Stimulated activated CD4-positive, alpha-beta T cell treated with anti-CD3 and anti-CD28 coated beads, TNF-alpha, amount 100 ng/mL, for 24 hours (primary cell): ENCODE measurements at places on chromosomes 2 and 18.

DNA sequence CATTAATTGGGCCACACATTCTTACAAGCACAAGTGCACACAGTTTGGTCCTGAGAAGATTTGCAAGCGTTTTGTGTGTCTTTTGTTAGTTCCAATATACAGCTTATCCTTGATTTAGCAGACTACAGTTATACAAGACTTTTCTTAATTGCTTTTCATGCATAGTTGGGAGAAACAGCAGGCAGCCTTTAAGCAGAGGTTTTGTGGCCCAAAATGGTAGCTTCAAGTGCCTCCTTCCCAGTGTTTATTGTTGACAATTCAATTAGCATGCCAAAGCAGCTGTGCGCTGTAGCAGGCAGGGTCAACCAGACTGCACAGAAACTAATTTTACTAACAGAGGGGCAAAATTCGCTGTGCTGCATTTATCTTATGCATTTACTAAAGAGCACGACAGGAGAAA, 47.5 kb downstream of the FRZB start:
- DNase-seq: no peak

DNA sequence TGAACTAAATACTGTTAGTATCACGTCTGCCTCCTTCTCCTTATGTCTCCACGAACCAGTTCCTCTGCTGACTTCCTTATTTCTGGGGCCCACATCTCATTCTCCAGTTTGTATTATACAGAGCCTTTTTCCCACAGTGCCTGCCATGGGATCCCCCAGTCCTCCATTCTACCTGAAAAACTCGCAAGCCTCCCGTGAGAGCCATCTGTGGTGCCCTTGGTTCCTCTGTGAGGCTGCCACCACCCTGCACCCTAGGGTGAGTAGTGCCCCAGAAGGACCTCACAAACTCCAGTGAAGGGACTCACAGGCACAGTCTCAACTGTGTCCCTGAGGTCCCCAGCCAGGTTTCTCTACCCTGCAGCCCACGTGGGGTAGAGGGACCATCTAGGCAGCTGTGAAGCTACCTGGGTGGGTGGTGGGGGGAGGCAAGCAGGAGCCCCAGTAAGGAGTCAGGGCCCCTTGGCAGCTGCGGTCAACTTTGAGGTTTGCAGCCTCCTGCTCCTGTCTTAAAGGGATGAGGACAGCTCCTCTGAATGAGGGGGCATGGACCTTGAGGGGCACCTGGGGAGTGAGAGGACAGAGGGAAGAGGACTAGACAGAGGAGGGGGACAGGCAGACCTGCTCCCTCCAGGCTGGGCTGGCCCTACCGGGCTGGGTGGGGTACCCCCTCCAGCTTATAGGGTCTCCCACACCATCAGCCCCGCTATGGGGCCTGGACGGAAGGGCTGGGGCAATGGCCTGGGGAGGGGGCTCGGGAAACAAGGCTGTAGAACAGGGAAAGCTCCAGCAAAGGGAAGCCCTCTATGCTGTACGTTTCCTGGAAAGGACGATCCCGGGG, 1.0 kb downstream of the PSTPIP2 start:
- no peak for DNase-seq

- no peak for DNase-seq
These were observed 352.0 kb downstream of the IRS1 start for GRCh38 chr2:226447338-226448300.

- no peak for DNase-seq
These were observed 503 bp downstream of the ANXA4 start for GRCh38 chr2:69742322-69742952.

DNA sequence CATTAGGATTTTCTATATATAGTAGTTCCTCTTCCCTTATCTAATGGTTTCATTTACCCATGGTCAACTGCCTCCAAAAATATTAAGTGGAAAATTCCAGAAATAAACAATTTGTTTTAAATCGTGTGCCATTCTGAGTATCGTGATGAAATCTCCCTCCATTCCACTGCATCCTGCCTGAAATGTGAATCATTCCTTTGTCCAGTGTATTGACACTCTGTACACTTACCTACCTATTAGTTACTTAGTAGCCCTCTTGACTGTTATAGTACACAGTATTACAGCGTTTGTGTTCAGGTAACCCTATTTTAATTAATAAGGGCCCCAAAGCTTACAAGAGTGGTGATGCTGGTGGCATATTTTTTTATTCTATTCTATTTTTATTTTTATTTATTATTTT, 26.2 kb downstream of the TAF4B start:
- no peak for DNase-seq

DNA sequence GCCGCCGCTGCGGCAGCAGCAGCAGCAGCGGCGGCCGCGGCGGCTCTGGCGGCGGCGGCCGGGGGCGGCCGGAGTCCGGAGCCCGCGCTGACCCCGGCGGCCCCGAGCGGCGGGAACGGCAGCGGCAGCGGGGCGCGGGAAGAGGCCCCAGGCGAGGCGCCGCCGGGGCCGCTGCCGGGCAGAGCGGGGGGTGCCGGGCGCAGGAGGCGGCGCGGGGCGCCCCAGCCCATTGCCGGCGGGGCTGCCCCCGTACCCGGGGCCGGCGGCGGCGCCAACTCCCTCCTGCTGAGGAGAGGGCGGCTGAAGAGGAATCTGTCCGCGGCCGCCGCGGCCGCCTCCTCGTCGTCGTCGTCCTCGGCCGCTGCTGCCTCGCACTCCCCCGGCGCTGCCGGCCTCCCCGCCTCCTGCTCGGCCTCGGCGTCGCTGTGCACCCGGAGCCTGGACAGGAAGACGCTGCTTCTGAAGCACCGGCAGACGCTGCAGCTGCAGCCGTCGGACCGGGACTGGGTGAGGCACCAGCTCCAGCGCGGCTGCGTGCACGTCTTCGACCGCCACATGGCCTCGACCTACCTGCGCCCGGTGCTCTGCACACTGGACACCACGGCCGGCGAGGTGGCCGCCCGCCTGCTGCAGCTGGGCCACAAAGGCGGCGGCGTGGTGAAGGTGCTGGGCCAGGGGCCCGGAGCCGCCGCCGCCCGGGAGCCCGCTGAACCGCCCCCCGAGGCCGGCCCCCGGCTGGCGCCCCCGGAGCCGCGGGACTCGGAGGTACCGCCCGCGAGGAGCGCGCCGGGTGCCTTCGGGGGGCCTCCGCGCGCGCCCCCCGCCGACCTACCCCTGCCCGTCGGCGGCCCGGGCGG, 646 bp downstream of the PHLPP1 start:
- DNase-seq: no peak

GRCh38 chr2:195543063-195543462, 114.0 kb upstream of the SLC39A10 start:
- no peak for DNase-seq

DNA sequence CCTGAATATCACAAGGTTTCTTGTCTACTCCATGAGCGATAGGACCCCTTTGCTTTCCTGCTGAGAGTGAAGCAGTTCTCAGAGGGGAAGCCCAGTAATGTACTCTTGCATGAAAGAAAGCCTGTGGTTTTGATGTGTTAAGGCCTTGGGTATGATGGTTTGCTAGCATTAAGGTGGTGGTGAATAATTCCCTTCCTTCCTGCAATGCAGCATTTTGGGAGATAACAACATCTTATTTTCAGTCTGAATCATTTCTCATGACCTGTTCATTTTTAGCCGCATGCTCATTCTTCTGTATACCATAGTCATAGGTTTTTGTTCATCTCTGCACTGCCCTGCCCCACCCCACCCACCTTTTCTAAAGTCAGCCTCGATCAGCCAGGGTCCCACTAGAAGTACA, 66.2 kb downstream of the HNMT start:
- DNase-seq: no peak

GRCh38 chr2:156456616-156457015, 20.4 kb downstream of the GPD2 start:
- no peak for DNase-seq

GRCh38 chr2:214547931-214548330, 137.1 kb downstream of the VWC2L start:
- DNase-seq: no peak

GRCh38 chr2:84904717-84905174, 710 bp upstream of the TMSB10 start:
- DNase-seq: no peak

GRCh38 chr18:45282101-45282812, 333.0 kb upstream of the SLC14A2 start:
- no peak for DNase-seq

GRCh38 chr18:58579561-58580047, 49.3 kb downstream of the ALPK2 start:
- DNase-seq: no peak

DNA sequence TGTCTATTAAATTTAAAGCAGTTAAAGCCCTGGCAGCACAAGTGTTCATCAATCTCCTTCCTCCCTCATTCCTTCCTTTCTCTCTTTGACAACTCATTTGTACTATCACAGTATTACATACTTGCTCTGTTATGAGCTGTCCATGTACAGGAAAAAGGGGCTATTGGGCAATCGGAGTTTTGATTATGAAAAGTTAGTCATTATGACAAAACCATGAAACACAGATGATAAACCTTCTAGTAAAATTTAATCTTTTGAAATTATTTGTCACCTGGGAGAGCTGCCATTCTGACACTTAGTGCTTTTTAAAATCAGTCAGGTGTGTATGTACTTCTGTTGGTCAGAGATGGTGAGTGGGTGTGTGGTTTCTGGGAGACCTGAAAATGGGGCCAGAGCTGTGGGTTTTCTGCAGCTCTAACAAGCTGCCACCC, 39.4 kb downstream of the MAP4K4 start:
- DNase-seq: peak; percentile 37

DNA sequence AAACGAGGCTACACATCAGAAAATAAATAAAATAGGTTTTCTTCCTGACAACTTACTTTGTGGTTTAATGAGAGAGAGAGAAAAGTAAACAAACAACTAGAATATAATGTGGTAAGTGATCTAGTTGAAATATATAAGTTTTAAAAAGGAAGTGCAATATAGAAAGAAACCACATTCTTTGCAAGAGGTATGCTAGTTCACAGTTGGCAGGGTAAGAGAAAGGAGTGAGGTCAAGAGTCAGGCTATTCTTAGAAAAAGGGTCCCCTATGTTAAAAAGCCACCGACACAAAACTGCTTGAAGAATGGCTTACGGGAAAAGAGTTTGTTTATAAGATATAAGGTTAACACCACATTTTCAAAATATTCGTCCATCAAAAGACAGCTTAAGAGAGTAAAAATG, 462.1 kb downstream of the ERBB4 start:
- DNase-seq: no peak

DNA sequence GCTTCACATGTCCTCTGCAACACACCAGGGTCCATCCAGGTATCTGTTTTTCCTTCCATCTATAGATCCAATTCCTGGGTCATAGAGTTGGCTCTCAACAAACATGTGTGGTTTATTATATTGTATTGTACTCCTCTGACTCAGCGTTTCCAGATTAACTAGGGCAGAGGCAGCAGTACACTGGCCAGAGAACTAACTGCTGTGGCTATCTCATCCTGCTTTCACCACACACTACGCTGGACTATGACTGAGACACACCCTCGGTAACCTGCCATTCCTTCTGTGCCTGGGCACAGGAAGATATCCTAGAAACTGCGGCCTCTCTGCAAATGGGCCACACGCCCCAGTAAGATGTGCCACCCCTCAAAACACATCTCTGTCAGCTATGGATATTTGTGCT, 159.8 kb upstream of the STK17B start:
- DNase-seq: no peak
